Bronchial epithelial cell (primary cell): ENCODE measurements at places on chromosomes 11 and 22. TPM values are rescaled to one million over a fixed set of nuclear protein-coding genes. Genes with fewer than 3 reads are reported as not detected.

The KDM4E gene
- not detected in 2 replicates for total RNA-seq

The CSRP3 gene
- not detected in 2 replicates for total RNA-seq

The CAPN5 gene
- 3.2 and 9.6 TPM in 2 replicates for total RNA-seq

- DNase-seq, result no peak
Measured at GRCh38 chr11:27409742-27410141, 46.7 kb upstream of the CCDC34 start.

DNA sequence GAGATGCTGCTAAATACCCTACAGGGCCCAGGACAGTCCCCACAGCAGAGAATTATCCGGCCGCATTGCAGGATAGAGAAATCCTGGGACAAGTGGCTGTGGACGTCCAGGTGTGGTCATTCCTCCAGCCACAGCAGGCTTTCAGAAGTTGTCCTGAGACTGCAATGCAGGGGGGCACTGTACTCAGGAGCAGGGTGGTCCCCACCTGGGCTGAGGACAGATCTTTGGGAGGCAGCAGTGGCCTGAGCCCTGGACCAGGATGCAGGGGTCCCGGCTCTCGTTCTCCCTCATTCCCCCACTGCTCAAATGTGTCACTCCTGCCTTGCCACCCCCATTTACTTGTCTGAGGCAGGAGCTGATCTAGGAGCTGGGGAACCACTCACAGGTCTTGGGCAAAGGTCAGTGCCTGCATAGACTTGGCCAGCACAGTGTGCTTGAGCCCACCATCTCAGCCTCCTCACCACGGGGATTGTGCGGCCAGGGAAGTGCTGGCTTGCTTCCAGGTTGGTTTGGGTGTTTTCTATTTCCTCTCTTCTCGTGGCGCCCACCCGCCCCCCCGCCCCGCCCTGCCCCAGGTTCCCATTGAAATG, 15.3 kb downstream of the LINC01488 start:
- no peak for DNase-seq
